Activated T-helper 1 cell treated with Interleukin-2 at 50 U/mL for 16 hours (primary cell): ENCODE measurements at places on chromosomes 7 and 10.

DNA sequence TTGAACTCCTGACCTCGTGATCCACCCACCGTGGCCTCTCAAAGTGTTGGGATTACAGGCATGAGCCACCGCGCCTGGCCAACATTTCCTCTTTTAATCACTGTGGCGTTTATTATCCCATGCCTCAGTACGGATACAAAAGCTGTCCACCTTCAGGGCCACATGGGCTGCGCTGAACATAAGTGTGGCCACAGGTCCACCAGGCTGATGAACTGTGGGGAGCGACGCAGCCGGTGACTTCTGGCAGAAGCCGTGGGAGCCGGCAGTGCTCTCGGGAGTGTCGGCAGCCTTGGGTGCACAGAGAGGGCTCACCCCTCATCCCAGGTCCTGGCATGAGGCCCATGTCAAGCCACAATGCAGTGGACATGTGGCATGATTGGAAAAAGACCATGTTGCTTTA lies 223.6 kb downstream of the TNS3 start:
- no peak for DNase-seq

- no peak for DNase-seq
Observed at GRCh38 chr7:127903892-127904669, 127.2 kb downstream of the LRRC4 start.

GRCh38 chr7:91912494-91912893 lies 28.2 kb upstream of the AKAP9 start:
- DNase-seq: no peak

DNA sequence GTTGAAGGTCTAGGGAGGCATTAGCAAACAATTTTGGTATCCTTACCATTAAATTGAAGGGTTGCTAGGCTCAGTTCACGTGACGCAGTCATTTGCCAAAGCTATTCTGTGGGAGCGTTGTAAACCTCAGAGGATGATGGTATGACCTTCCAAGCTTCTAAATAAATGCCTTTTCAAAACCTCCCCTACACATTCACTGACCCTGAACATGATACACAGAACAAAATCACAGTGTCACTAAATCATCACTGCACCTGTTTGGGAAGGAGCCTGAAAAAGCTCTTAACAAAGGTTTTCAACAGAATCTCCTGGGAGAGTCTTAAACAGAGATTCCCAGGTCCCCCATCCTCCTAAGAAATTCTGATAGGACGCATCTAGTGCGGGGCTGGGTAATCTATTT lies 13.2 kb upstream of the CCDC172 start:
- no peak for DNase-seq

- DNase-seq: no peak
Observed at GRCh38 chr10:12357525-12358151, 8.3 kb downstream of the CAMK1D start.
